ENCODE measurements at places on chromosomes 7 and 10.

GRCh38 chr10:119375574-119376272 is 166.8 kb downstream of the RGS10 start:
- DNase-seq, result no peak

GRCh38 chr10:101272229-101272868 is 43.1 kb upstream of the LBX1 start:
- peak; percentile 39 for DNase-seq

DNA sequence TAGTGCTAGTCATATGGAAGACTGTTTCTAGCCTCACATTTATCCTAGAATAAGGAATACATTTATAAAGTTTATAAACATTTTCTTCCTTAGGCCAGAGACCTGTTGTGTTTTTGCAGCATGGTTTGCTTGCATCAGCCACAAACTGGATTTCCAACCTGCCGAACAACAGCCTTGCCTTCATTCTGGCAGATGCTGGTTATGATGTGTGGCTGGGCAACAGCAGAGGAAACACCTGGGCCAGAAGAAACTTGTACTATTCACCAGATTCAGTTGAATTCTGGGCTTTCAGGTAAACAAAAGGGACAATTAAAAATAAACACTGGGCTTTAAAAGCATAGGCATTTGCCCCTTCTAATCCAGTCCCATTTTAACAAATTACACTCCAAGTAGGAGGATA is 4.2 kb downstream of the LIPF start:
- DNase-seq, result no peak

DNA sequence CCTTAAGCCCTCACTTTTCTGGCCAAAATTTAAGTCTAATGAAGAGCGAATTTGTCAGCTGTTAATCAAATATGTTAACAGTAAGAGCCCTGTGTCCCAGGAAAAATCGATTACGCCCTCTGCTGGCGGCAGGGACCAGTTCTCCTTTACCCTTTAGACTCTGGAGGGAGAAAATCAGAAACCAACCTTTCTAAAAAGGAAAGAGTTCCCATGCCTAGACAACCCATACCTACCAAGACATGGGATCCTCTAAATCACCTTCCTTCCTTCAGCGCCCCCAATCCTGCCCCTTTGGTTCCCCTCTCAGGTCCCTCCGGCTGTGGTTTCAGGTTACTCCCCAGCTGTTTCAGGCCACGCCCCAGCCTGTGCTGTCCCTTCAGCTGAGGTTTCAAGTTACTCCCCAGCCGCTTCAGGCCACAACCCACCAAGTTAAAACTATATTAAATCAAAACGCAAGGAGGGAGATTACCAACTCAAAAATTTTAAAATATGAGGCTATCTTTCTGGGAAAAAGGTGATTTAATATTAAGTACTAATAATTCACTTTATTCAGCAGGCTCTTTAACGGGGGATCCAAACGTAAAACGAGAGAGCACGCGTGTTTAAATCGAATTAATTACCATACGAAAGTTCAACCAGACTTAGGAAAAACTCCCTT is 1.4 kb upstream of the AKR1B15 start:
- DNase-seq, result peak; percentile 59

- no peak for DNase-seq
Measured at GRCh38 chr7:153190452-153190851, 430.9 kb downstream of the ACTR3B start.

GRCh38 chr7:84452618-84453017 is 258.0 kb upstream of the SEMA3A start:
- DNase-seq, result no peak

DNA sequence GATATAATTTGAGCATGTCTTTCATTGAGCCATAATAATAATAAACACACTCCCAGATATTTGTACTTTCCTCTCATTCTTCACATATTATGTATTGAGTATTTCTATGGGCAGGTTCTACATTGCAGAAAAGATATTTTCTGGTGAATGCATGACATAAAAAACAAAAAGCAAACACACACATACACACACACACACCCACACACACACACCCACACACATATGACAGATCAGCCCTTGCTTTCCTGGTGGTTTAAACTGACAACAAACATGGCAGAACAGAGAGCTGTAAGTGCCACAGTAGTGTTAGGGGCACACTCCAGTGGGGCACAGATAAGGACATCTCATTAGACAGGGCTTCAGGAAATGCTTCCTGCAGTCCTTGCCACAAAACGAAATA is 123.3 kb upstream of the LSM8 start:
- no peak for DNase-seq

DNA sequence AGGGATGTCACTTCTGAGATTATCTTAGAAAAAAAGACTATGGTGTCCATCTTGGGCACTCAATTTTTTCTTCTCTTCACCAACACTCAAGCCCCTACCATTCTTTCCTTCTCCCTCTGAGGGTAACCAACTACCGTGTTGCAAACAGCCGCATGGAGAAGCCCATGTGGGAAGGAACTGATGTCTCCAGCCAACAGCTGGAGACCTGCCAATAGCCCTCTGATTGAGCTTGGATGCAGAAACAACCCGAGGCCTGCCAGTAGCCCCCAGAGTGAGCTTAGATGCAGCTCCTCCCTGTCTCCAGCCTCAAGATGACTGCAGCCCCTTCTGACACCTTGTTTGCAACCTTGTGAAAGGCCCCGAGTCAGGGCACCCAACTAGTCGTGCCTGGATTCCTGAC is 36.4 kb upstream of the CHCHD3 start:
- no peak for DNase-seq

- peak; percentile 75 for DNase-seq
Measured at GRCh38 chr7:17521437-17521836, 223.0 kb downstream of the AHR start.

DNA sequence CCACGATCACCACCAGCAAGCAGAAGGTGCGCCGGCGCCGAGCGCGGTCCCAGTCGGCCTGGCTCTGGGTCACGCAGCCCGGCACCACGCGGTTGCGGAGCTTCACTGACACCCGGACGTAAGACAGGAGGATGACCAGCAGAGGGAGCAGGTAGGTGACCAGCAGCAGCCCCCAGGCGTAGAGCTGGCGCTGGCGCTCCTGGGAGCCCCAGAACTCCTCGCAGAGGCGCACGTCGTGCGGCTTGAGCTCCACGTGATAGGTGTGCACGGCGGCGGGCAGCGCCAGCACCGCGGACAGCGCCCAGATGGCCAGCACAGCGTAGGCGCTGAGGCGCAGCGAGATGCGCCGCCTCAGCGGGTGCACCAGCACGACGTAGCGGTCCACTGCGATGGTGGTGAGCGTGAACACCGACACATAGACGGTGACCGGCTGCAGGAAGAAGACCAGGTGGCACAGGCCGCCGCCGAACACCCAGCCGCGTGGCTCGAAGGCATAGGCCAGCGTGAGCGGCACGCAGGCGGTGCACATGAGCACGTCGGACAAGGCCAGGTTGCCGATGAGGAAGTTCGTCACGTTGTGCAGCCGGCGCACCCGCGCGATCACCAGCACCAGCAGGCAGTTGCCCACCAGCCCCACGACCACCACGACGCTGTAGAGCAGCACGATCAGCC is 920 bp downstream of the PRLHR start:
- DNase-seq, result no peak

- DNase-seq, result no peak
Measured at GRCh38 chr10:129908406-129908805, 55.7 kb downstream of the EBF3 start.

DNA sequence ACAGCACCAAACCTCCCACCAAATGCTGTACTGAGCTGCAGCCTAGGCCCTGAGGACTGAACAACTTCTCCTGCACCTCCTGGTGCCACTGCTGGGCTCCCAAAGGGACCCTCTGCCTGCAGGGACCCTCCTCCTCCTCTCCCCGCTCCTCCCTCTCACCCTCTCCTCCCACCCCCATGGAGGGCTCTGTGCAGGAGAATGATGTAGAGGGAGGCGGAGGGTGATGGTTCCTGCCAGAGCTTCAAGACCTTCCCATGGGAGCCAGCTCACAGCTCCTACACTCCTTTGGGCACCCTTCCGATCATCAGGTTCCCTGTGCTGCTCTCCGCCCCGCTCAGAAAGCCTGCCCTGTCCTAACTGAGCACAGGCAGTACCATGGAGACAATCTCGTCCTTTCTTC is 97.7 kb downstream of the PRKAG2 start:
- DNase-seq, result no peak

GRCh38 chr10:21195252-21195651 is 298.1 kb upstream of the NEBL start:
- no peak for DNase-seq

GRCh38 chr7:18117482-18117881 is 89.8 kb upstream of the PRPS1L1 start:
- no peak for DNase-seq

GRCh38 chr7:4015996-4016395 is 666.1 kb upstream of the FOXK1 start:
- no peak for DNase-seq

GRCh38 chr10:119653916-119654315 is 2.7 kb downstream of the BAG3 start:
- DNase-seq, result no peak

GRCh38 chr7:100485471-100485876 is 1.7 kb downstream of the NYAP1 start:
- no peak for DNase-seq

GRCh38 chr10:70557086-70557845 is 45.3 kb downstream of the PRF1 start:
- no peak for DNase-seq

DNA sequence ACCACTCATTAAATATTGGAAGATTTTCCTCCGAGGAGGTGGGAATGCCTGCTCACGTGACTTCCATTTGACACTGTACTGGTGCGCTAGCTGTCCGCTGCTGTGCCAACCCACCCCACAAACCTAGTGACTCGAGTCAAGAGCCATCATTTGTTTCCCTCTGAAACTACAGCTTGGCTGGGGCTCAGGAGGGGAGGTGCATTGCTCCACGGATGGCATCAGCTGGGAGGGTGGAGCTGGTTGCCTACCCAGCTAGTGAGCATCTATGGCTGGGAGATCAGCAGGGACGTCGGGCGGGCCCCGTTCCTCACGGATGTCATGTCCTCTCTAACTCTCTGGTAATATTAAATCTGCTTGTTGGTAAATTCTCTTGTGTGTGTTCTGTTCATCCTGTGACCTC is 9.5 kb upstream of the FOXL3 start:
- DNase-seq, result no peak

DNA sequence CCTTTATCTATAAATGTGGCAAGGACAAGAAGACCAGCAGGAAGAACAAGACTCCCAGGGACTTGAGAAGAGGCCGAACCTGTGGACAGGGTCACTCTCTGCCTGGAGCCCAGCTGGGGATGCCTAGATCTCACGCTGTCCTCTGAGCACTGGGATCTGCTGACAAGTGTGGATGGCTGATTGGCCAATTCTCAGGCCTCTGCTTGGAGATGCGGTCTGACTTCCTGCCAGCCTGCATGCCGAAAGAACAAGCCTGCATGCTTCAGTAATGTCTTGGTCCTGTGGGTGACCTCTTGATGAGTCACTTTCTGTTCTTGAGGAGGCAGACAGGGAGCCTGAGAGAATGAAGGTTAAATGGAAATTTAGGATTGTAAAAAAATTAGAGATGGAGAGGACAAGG is 84.7 kb downstream of the TMEM178B start:
- DNase-seq, result peak; percentile 94

GRCh38 chr7:73622527-73622908 is 1.8 kb downstream of the MLXIPL start:
- no peak for DNase-seq

DNA sequence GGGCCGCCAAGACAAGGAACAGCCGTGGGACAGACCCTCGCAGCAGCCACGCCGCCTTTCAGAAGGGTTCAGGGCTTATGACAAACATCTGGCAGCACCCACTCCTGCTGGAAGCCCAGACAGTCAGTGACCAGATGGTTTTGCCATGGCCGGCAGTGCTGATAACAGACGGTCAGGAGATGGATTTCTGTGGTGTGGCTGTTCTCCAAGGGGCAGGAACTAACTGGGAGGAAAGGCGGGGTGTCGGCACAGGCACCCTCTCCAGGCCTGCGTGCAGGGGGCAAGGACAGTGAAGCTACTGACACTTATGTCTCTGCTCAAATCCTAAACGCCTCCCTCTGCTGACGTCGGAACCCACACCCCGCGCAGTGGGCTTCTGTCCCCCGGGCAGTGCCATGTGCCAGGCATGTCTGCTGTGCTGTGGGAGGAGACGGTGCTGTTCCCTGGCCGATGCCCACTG is 416.1 kb downstream of the DNAJB6 start:
- DNase-seq, result no peak

- no peak for DNase-seq
Measured at GRCh38 chr10:130372866-130373265, 236.7 kb downstream of the GLRX3 start.

- DNase-seq, result no peak
Measured at GRCh38 chr10:50600286-50600685, 23.5 kb downstream of the SGMS1 start.

DNA sequence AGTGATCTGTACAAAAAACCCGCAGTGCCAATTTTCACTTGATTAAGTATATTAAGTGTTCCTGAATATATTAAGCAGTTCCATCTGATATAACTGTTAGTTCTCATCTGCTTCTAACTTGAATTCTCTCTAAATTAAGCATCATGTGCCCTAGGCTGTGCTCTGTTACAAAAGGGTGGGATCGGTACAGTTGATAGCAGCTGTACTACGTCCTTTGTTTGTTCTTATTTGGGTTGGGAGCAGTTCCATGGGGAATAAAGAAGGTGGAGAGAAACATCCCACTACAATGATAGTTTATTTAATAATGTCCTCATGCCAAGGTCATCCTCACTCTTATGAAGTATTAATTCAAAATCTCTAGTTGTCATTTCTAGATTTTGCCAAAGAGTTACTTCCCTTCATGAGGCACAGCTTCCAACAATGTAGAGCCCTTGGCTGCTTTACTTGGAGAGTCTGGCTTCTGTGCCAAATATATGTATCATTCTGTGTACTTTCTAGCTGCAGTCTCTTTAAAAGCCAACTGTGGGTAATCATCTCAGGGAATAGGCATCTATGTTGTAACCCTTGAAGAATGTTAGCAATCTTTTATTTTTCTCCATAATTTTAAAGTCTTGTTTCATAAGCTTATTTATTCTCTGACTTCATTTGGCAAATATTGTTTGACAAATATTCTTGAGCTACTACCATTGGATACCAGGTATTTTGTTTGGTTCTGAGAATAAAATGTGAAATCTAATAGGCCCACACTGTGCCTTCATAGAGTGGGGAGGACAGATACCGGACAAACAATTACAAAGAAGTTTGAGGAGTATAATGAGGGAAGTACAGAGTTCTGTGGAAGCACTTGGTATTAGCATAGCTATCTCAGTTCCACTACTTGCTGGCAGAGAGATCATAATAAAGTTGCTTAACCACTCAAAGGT is 22.4 kb upstream of the AHR start:
- DNase-seq, result peak; percentile 95

- no peak for DNase-seq
Measured at GRCh38 chr7:45066409-45066808, 22.4 kb downstream of the NACAD start.

All from stromal cell of bone marrow (primary cell).